ENCODE measurements at places on chromosomes 4 and X.

- no peaks in the 10 kb centered on the region for H3K4me1 ChIP-seq
- no peak for ATAC-seq
- H3K4me3 ChIP-seq = no peak overlapping the region
- H3K27ac ChIP-seq = no peak overlapping the region
Observed at GRCh38 chrX:24396236-24396930, 35.9 kb downstream of the SUPT20HL1 start.

DNA sequence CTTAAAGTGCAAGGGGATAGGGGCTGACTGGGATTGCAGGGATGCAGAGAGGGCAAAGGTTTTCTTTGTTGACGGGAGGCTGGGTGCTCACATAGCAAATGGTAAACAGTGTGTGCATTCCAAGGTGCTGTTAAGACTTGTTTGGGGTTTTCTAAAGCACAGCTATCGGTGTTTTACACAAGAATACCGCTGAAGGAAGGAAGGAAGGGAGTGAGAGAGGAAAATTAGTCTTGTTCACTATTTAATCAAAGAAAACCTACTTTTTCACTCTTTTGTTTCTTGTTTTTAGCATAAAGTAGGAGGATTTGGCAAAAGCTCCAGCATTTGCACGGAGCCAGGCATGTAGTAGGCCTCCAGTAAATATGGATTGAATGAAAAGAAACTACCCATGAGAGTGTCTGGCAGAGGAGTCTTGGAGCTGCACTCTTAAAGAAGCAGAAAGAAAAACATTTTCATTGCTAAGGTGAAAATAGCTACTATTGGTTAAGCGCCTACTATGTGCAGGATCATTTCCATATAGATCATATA is 99.7 kb downstream of the FIP1L1 start:
- no peak overlapping the region for H3K27ac ChIP-seq
- no peak overlapping the region for H3K4me3 ChIP-seq
- ATAC-seq = no peak
- H3K4me1 ChIP-seq = no peaks in the 10 kb centered on the region
- no peaks in the 10 kb centered on the region for H3K36me3 ChIP-seq

DNA sequence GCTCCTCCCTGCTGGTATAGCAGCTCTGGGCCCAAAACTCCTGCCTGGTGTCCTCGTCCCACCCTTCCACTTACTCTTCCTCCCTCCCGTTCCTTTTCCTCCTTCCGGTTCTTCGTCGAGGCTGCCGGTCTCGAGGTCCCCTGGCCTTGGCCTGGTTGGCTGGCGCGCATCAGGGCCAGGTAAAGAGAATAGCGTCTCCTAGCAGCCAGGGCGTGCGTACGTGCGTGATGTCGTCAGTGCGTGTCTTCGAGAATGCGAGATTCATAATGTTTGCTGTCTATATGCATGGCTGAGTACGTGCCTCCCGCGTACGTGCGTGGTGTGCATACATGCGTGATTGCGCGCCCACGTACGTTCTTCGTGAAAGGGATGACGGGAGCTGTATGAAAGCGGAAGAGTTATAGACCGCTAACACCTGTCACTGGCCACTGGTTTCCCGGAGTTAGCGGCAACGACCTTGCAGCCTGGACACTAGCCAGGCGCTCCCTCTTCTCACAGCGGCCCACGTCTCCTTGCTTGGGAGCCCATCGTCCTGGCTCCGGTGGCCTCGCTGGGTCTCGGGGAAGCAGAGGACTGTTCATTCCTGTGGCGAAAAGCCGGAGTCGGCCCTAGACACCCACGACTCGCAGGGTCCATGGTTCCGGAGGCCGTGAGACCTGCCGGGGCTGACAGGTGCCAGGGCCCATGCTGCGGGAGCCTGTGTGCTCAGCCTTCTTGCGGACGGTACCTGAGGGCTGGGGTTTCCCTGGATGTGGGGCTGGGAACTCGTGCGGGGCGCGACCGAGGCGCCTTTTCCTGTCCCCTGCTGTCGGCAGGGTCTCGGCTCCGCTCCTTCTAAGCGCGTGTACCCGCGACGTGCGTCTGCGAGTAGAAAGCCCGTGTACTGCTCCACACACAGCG is at the start of gene EOLA1:
TSS of gene EOLA1 (plus strand) at position 392 of the 900 bp plus-strand sequence. CDS start 4,619 bp downstream, outside the sequence.
- peak; percentile 90 for ATAC-seq
- H3K27me3 ChIP-seq = no peaks in the 10 kb centered on the region
- H3K4me3 ChIP-seq = peak within 1 kb of the TSS; percentile 93

GRCh38 chr4:8695237-8696219 is 103.0 kb downstream of the CPZ start:
- H3K27me3 ChIP-seq = peaks cover 16% of the 10 kb centered on the region
- no peak overlapping the region for H3K4me3 ChIP-seq
- no peak overlapping the region for H3K27ac ChIP-seq
- no peaks in the 10 kb centered on the region for H3K4me1 ChIP-seq
- peak; percentile 7 for ATAC-seq

DNA sequence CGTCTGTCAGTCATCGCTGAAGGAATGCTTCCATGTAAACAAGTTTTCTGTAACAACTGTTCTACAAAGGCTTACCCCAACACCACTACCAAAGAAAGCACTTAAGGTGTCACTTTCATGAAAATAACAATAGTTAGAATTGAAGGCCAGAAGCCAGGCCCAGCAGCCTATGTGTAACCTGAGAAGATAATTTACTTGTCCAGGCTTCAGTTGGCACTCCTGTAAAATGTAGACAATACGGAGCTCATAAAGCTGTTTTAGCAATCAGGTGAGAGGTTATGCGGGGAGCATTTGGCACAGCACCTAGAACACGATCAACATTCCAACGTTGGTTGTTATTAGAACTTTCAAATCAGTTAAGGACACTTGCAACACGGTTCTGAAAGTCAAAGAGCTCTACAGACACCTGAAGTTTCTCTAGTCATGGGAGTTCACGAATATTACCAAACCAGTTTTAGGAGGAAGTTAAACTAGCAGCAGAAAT is 15.7 kb downstream of the ADGRA3 start:
- H3K4me3 ChIP-seq = no peak overlapping the region
- no peaks in the 10 kb centered on the region for H3K4me1 ChIP-seq
- no peaks in the 10 kb centered on the region for H3K27me3 ChIP-seq
- no peak overlapping the region for H3K27ac ChIP-seq
- no peak for ATAC-seq

DNA sequence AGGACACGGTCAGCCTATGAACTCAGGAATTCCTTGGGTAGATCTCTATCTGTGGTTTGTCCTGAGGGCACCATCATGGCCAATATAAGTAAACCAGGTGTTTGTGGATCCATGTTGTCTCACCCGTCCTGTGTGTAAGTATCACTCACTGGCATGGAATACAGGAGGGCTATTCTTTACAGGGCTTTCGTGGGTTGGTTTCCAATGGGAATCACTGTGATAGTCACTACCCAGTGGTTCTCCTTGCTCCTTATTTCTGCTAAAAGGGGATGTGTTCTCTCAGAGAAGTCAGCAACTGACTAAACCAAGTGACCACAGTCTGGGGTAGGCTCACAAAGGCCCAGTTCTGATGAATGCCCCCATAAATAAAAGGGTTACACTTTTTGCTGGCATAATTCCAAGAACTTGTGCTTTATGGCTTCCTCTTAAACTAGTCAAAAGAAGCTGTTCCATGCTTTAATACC is 236.7 kb upstream of the JADE1 start:
- no peak overlapping the region for H3K4me3 ChIP-seq
- no peaks in the 10 kb centered on the region for H3K36me3 ChIP-seq
- H3K27me3 ChIP-seq = peaks cover 23% of the 10 kb centered on the region
- H3K4me1 ChIP-seq = peaks cover 4% of the 10 kb centered on the region
- no peak overlapping the region for H3K27ac ChIP-seq

DNA sequence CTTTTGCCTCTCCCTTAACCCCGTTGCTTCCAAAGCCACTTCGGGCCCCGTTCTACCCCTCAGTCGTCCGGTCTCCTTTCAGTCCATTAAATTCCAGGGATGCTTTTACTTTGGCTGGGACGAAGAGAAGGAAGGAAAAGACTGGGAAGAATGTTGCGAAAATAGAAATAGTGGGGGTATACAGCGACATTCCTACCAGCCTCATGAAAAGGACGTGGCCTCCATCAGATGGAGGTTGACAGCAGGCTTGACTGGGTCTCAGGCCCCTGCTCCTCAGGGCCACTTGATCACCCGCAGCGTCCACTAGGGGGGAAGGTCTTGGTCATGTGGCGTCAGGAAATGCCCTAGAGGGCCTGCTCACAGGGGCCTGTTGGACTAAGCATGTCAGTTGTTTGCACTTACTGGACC is 657 bp upstream of the ANKRD50 start:
- H3K36me3 ChIP-seq = no peaks in the 10 kb centered on the region
- peaks cover 9% of the 10 kb centered on the region for H3K4me1 ChIP-seq
- peaks cover 9% of the 10 kb centered on the region for H3K27me3 ChIP-seq
- ATAC-seq = peak; percentile 26
- H3K4me3 ChIP-seq = peak overlapping the region; percentile 87
- H3K27ac ChIP-seq = peak overlapping the region; percentile 57
